Activated T-helper 1 cell treated with anti-CD3 and anti-CD28 coated beads, Interleukin-2, amount 50 U/mL, for 16 hours (primary cell): ENCODE measurements at places on chromosomes 16 and 17.
A peak's percentile ranks its signal among the peaks of the same experiment; 100 is the strongest.

DNA sequence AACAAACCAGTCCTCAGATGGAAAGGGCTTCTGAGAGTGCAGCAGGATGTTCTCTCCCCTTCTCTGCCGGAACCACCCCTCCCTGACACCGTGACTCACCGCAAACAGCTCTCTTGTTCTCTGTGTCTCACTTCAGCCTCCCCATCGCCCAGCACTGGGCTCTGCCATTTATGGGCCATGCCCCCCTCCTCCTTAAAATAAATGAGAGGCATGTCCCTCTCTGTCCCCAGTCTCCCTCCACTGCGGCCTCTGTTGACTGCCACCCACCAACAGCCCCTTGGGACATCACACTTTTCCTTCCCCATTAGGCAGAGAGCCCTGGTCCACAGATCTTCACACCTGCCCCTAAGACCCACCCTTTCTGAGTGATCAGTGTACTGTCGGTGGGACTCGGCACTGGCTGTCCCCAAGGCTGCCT is 6.3 kb downstream of the CCDC102A start:
- peak; percentile 47 for DNase-seq

DNA sequence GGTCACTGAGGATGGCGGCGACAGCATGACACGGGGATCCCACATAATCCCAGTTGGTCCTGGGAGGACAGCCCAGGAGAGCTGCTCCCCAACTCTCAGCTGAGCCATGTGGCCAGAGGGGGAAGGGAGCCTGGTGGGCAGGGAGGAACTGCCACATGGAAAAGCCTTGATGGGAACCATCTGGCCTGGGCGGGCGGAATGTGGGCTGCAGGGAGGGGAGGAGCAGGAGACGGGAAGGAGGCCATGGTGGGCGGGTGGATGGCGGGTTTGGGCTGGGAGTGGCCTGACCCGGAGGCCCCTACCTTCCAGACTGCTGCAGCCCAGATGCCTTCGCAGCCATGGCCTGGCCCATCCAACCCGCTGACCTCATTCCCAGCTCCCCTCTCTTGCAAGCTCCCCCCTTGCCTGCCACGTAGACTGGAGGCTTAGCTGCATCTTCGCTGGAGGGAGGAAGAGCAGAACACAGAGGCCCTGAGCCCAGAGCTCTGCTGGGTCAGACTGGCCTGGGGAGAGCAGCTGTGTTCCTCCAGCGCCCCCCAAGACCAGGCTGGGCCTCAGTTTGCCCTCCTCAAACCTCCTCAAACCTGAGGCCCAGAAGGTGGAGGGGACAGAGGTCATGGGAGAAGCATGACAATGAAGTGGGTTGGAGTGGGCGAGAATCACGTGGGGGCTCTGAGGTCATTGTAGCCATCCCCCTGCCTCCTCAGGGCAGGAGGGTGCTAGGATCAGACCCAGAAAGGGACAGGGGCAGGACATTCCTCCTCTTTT is 8.2 kb upstream of the COL1A1 start:
- no peak for DNase-seq

DNA sequence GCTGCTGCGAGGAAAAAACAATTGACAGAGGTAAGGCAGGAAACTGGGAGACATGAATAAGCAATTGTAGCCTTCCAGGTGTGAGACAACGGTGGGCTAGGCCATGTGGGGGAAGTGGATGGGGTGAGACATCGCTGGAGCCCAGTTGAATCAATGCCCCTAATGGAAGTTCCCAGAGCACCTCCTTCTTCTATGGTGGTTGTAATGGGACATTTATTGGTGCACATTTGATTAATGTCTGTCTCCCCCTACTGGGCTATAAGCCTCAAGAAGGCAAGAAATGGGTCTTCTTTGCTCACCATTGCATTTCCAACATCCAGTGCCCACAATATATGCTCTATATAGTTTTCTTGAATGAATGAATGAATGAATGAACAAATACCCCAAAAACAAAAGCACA is 22.7 kb upstream of the CD300E start:
- no peak for DNase-seq

DNA sequence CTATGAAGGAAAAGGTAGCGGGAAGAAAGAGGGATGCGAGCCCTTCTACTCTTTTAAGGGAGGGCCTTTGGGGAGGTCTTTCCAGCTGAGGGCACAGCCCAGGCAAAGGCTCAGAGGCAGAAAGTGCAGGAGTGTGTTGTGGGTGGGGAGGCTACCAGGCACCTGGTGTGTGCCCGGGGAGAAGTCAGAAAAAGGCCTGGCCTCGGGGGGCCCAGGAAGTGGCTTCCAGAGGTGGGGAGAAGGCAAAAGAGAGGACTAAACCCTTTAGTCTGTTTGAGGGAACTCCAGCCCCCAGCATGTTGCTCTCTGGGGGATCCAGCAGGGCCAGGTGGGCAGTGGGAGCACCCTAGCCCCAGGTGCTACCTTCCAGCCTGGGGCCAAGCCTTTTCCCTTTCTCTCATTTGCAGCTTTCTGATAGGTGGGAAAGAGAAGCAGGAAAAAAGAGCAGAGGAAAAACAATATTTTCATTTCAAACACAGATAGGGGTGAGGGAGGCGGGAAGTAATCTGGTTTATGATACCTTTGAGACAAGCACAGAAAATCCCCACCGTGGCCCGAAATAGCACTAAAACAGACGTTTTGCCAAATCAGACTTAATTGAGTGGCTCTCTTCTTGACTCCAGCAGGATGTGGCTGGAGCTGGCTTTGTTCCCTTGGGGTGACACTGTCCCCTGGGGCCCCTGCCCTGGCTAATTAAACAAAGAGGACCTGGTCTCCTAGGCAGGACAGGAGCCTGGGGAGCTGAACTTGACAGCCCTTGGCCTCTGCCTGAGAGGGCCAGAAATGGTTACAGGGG is 10.4 kb downstream of the RAI1 start:
- DNase-seq, result no peak

GRCh38 chr17:40596261-40596919 is 31.1 kb upstream of the CCR7 start:
- DNase-seq, result no peak

- no peak for DNase-seq
These were observed 858 bp downstream of the SKAP1 start for GRCh38 chr17:48429156-48429555.

DNA sequence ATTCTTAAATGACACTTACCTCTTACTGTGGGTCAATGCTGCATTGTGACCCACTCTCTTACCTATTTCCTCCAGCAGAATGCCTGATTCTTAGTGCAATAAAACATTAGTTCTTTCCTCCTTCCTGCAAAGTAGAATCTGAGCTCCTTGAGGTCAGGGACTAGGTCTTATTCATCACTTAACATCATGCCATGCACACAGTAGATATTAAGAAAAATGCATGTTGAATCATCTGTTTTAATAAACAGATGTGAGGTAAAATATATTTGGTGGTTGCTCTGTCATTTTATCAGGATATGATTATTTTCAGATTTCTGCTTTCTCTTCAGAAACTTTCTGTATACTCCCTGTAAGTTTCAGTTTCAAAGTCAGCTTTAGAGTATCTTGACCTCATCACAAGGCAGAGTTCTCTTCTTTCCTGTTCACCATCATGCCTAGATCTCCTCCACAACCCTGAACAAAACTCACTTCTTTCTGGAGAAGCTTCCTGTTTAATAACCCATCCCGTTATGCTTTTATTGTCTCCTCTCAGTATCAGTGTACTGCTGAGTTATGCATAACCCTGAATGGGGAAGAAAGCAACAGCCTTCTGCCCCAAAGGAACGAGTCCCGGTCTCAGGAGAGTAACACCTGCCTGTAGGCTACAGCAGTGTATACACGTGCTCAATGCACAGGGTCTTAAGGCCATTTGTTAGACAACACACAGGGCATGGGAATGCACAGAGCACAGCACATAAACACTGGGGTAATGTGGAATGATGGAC is 30.3 kb upstream of the SUPT4H1 start:
- no peak for DNase-seq

DNA sequence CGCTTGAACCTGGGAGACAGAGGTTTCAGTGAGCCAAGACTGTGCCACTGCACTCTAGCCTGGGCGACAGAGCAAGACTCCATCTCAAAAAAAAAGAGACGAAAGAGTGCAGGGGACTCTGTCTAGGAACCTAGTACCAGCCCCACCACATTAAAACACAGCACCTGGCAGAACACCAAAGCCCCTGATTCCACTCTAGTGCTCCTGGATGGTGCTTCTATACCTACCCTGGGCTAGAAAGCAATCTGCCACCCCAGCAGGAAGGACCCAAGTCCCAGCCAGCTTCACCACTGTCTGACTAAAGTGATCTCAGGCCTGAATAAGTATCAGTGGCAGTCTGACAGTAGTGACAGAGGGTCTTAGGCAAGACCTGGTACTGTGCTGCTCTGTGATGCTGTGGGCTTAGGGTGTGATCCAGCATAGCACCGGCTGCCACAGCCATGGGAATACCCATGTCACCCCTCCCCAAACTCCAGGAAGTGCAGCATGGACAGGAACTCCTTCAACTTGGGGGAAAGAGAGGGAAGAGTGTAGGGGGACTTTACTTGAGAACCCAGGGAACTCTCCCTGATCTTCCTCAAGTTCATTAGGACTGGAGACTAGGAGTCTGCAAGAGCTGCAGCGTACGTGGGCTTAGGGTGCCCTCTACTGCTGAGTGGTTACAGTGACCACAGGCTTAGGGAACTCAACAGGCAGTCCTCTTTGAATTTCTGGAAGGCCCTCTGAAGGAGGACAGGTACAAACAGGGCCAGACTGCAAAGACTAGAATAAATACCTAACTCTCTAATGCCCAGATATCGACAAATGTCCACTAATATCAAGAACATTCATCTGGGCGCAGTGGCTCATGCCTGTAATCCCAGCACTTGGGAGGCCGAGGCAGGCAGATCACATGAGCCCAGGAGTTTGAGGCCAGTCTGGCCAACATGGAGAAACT is 30.0 kb upstream of the RNF43 start:
- no peak for DNase-seq

DNA sequence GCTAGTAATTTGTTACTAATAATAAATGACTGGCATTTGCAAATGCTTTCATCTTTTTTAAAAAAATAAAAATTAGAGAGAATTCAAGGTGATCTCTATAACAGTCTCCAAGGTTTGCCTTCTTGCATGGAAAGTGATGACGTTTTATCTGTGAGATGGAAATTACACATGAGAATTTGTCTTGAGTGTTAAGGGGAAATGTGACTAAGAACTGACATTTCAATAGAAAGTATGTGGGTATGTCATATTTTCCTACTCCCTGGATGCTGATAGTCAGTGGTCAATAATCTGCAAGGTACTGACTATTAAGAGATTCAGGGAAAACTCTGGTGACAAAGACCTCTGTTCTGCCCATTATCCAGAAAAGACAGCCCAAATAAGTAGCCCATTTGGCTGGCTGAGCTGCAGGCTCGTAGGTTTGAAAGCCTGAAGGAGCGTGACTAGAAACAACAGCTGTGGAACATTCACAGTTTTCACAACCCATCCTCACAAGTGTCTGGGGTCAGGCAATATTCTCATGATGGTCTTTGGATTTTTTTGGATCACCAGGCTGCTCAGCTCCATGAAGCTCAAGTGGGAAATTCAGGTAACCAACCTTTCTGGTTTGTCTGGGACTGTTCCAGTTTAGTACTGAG is 49.7 kb upstream of the WSCD1 start:
- DNase-seq, result no peak

GRCh38 chr17:80432961-80433550 is 18.1 kb downstream of the ENDOV start:
- DNase-seq, result no peak

DNA sequence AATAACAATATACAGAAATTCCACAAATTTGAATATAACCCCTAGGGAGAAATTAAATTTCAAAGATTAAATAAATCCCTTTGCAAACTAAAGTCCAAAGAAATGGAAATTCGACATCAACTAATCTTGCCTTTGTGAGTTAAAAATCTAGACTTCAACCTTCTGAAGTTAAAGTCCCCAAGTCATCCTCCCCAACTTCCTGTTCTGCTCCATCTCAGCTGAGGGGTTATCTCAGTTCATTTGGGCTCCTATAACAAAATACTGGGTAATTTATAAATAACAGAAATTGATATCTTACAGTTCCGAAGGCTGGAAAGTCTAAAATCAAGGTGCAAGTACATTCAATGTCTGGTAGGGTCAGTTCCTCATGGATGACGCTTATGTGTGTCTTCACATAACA is 22.8 kb upstream of the KDM6B start:
- no peak for DNase-seq

DNA sequence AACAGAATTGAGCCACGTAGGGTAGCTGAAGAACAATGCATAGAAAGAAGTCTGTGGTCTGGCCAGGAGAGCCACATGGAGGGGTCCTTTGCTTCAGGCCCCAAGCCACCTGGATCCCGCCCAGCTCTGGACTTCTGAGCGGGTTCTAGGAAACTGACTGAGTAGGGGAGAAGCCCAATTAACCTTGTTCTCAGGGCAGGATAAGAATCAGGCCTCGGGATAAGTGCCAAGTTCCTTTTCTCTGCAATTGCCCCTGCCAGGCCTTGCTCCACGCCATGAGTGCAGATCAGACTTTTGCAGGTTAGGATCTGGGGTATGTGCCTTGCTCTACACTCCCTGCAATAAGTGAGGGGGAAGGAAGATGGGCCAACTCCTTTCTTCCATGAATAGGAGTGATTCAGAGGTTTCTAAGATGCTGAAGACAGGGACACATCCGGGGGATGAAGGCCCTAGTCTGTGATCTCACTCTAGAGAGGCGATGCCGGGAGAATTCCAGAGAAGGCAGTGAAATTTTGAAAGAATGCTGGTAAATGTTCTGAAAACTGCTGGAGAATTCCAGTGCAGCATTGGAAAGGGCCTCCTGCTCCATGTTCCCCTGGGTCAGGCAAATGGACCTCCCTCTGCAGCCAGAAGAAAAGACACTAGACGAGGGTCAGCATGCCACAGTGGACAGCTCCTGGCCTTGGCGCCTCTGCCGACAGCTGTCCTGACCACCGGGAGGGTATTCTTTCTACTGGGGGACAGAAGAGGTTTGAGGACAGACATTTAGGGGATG is 5.8 kb downstream of the NEUROD2 start:
- DNase-seq, result no peak

DNA sequence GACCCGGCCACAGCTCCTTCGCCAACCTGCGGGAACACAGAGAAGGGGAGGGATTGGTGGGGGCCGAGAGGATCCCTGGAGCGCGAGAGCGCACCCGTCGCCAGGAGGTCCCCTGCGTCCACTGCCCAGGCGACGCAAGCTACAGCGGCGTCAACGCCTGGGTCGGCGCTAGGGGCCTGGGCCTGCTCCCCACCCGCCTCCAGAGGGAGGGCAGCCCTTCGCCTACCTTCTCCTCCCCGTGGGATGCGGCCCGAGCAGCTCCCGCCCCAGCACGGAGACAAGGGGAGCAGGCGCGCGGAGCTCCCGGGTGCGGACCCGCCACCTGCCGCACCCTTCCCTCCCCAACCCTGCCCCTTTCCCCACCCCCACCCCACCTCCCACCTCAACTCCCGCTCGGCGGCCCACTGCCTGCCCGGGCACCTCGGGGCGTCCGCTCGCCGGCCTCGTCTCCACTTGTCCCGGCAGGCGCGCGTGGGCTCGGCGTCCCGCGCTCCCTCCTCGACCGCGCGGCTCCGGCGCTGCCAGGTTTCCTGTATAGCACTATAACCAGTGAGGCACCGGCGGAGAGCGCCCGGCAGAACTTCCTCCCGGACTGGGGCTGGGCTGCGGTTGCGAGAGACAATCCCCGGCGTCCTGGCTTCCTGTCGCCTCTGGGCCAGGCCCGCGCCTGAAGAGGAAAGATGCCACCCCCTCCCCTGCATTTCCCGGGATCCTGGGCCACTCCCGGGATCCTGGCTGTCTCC is 119.1 kb upstream of the SMURF2 start:
- no peak for DNase-seq
